ENCODE measurements at places on chromosomes 2 and 18.

GRCh38 chr18:78673516-78674321 lies 305.9 kb upstream of the SALL3 start:
- DNase-seq = no peak

DNA sequence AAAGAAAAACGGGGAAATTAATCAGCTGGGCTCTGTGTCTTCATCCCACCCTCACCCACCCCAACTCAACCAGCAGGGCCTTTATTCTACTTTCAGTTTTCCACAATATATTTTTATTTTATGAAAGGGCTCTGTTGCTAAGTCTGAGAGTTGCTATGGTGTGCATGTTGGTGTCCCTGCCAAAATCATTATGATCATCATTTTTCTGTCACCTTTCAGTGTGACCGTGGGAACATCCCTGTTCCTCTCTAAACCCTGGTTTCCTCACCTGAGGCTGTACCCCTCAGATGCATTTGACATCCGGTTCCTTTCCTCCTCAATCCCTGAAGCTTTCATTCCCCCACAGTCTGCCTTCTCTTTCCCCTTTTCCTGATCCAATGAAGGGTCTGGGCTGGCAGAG lies 180.5 kb downstream of the ZFP36L2 start:
- no peak for DNase-seq

DNA sequence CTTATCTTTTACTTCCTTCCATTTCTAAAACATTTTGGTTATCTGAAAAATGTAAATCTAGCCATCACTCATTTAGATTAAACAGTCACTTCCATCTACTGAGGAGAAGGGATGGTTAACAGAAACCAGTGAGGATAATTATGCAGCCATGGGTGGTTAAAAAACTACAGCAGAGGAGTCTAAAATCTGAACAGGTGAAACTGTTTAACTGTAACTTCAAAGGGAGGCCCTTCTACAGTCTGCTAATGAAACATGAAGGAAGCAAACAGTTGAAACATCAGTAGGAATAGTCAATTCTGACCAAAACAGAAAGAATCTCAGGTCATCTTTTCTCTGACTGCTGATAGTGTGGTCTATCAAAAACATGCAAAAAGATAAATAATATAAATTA lies 71.0 kb downstream of the DTNB start:
- DNase-seq = no peak

GRCh38 chr2:85175369-85176299 lies 42.4 kb downstream of the TCF7L1 start:
- DNase-seq = no peak

DNA sequence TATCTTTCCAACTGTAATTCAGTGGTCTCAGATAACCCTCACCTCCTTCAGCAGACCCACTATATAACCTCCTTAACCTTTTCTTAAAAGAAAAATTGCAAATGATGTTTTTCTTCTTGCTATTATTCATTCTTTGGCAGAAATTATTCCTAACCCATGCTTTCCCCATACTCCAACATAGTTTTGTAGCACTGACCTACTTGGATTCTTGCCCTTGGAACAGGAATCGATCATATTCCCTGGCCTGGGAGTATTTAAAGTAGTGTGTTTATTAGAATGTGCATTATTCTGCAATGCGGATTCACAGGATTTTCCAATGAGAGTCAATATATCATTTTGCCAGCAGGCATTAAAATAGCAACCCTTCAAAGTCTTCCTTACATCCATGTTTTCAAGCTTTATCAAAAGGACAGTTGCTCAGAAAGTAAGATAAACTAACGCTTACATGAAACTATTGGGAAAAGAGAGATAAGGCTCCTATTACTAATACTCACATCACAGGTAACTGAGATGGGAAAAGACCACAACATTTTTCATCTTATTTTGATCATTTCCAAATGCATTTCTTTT lies 37.4 kb downstream of the CHN1 start:
- DNase-seq = no peak

- no peak for DNase-seq
These were observed 76.9 kb upstream of the GCFC2 start for GRCh38 chr2:75787532-75788132.

GRCh38 chr2:165803123-165803760 lies 9.2 kb upstream of the GALNT3 start:
- no peak for DNase-seq

DNA sequence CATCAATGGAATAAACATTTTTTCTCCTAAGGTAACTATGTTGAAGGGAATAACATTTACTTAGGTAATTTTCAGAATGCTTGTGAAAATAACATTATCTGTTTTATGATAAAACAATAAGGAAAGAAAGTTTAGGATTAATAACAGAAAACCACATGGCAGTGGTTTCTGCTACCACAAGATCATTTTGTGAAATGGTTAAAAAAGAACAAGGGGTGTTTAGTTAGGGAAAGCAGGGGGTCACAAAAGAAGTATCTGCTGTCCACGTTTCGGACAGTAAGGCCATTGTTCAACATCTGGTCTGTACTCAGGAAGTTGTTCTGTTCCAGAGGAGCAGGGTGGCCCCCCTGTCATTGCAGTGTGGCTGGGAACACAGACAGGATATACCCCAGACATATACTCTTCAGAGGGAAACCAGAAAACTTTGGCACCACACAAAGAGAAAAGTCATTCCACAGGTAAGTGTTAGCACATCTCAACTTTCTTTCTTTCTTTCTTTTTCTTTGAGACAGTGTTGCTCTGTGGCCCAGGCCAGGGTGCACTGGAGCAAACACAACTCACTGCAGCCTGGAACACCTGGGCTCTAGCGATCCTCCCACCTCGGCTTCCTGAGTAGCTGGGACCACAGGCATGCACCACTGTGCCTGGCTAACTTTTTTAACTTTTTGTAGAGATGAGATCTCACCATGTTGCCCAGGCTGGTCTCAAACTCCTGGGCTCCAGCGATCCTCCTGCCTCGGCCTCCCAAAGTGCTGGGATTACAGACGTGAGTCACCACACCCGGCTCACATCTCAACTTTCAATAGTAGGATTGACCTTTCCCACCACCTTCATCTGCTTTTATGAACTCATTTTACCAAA lies 14.8 kb upstream of the ARL5A start:
- DNase-seq = no peak

DNA sequence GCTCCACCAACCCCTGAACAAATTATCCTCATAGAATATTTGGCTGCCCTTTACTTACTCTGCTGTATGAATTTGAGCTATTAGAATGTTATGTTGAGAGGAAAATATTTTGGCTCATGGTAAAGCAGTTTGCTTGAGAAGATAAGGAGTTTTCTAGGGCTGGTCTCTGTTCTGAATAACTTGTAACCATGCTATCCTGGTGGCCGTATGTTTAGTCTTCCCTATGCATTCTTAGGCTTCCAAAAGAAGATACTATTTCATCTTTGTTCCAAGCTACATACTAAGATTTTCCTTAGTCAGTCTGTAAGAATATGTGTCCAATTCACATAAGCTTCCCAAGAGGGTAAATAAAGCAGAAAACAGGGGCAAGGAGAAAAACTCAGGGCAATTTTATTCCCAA lies 1105.1 kb upstream of the PIK3C3 start:
- no peak for DNase-seq

All from stimulated activated CD4-positive, alpha-beta T cell treated with anti-CD3 and anti-CD28 coated beads, Interleukin-2, amount 100 ng/mL, for 48 hours (primary cell).